Adrenal gland (tissue), 19 donors: ENCODE measurements at places on chromosomes 5 and 9. TPM values are rescaled to one million over a fixed set of nuclear protein-coding genes. Genes with fewer than 3 reads are reported as not detected.

Gene SREK1
- 97.8 TPM for total RNA-seq

GRCh38 chr5:135447298-135447929, at the start of gene DCANP1:
DCANP1 (minus strand) TSS chr5:135447348; CDS start chr5:135447108, 240 bp downstream.
- H3K4me3 ChIP-seq: no peak within 1 kb of the TSS
- no peaks in the 10 kb centered on the region for H3K4me1 ChIP-seq
- H3K27me3 ChIP-seq: no peaks in the 10 kb centered on the region
- H3K27ac ChIP-seq: no peak within 1 kb of the TSS
- DNase-seq: no peak

- no peaks in the 10 kb centered on the region for H3K4me1 ChIP-seq
- H3K27me3 ChIP-seq: no peaks in the 10 kb centered on the region
- peak overlapping the region; percentile 15 for H3K4me3 ChIP-seq
- peak overlapping the region; percentile 48 for H3K27ac ChIP-seq
- peak; percentile 78 for DNase-seq
- H3K36me3 ChIP-seq: no peaks in the 10 kb centered on the region
Measured at GRCh38 chr5:14809369-14810155, 62.0 kb downstream of the ANKH start.

Gene OR13C9
- 1.2 TPM for total RNA-seq

Gene HTR4
- 0.11 TPM for total RNA-seq

DNA sequence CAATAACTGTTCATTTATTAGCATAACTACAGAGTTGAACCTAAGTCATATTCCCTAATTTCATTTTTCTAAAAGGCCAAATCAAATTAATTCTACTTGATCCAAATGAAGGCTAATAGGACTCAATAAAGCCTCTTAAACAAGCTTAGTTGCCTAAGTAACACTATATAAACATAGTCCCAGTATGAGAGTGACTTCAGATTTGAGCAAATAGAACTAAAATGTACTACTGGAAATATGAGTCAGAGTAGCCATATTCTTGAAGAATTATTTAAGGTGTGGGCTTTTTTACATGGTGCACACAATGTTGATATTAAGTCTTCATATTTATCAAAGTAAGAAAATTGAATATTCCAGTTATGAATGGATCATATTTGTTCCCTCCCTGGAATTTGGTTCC, 872.3 kb downstream of the MAT2B start:
- H3K27ac ChIP-seq: no peak overlapping the region
- no peak for DNase-seq
- no peaks in the 10 kb centered on the region for H3K27me3 ChIP-seq
- H3K36me3 ChIP-seq: no peaks in the 10 kb centered on the region
- no peak overlapping the region for H3K4me3 ChIP-seq
- no peaks in the 10 kb centered on the region for H3K4me1 ChIP-seq

Gene BNIP1
- total RNA-seq: 26.4 TPM

Gene RBM18
- 9.4 TPM for total RNA-seq

- peaks cover 24% of the 10 kb centered on the region for H3K36me3 ChIP-seq
- no peaks in the 10 kb centered on the region for H3K27me3 ChIP-seq
- H3K4me1 ChIP-seq: no peaks in the 10 kb centered on the region
Measured at GRCh38 chr9:5748438-5748837, 84.5 kb downstream of the ERMP1 start.

Gene S100Z
- not detected for total RNA-seq

GRCh38 chr9:75226403-75227139, 138.3 kb downstream of the OSTF1 start:
- no peak overlapping the region for H3K27ac ChIP-seq
- H3K36me3 ChIP-seq: no peaks in the 10 kb centered on the region
- no peak for DNase-seq
- H3K27me3 ChIP-seq: no peaks in the 10 kb centered on the region

Gene CARD6
- 27.5 TPM for total RNA-seq

- H3K4me1 ChIP-seq: no peaks in the 10 kb centered on the region
- no peaks in the 10 kb centered on the region for H3K27me3 ChIP-seq
- no peak overlapping the region for H3K4me3 ChIP-seq
- H3K27ac ChIP-seq: no peak overlapping the region
- DNase-seq: no peak
Measured at GRCh38 chr5:83494087-83494620, 22.6 kb downstream of the VCAN start.

- H3K27me3 ChIP-seq: no peaks in the 10 kb centered on the region
- peaks cover 11% of the 10 kb centered on the region for H3K4me1 ChIP-seq
- DNase-seq: no peak
- no peak overlapping the region for H3K27ac ChIP-seq
- no peaks in the 10 kb centered on the region for H3K36me3 ChIP-seq
Measured at GRCh38 chr5:96783326-96783725, 24.4 kb downstream of the ERAP1 start.

DNA sequence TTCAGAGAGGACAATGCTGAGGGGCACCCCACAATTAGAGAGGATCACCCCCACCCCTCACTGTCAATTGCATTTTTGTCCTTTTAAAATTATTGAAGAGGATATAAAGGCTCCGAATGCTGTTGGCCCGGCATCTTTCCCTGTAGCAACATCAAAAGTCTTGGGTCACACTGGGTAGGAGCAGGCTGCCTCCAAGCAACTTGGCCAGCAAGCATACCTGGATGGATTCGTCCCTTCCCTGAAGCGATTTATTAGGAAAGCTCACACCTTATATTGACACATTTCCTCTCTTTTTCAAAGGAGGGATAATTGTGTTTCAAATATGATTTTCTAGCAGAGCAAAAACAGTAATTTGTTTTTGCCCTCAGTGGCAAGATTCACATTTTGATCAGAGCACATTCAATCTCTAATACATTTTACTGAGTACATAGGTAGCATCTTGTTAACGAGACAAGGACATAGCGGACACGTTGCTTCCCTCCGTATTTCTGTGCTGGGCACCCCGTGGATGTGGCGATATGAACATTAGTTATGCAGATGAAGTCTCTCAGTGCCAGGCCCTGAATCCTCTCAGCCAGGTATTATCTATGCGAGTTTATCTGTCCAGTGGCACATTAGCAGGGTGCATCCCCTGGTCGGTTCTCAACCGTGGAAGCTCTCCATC, 321.5 kb downstream of the NTRK2 start:
- no peaks in the 10 kb centered on the region for H3K27me3 ChIP-seq
- H3K27ac ChIP-seq: no peak overlapping the region
- no peaks in the 10 kb centered on the region for H3K36me3 ChIP-seq
- H3K4me3 ChIP-seq: no peak overlapping the region
- DNase-seq: no peak

Gene STPG3
- total RNA-seq: 0.25 TPM

Gene DAB2
- total RNA-seq: 222 TPM

Gene GNAQ
- 68.6 TPM for total RNA-seq

DNA sequence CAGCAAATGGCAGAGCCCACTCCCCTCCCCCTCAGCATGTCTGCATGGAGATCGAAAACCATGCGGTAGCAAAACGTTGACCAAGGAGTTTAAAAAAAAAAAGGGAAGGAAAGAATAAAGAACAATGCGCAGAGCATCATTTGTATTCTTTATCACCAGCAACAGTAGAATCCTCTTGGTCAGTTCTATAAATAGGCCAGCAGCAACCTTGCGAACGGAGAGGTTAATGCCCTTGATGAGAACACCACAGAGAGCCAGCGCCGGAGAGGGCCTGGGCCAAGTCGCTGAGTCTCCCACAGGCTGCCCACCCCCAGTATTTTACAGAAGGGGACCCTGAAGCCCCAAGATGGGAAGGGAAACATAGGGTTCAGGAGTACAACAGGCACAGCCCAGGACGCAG, 22.7 kb downstream of the WHRN start:
- peak overlapping the region; percentile 80 for H3K27ac ChIP-seq
- H3K27me3 ChIP-seq: no peaks in the 10 kb centered on the region
- H3K4me1 ChIP-seq: peaks cover 86% of the 10 kb centered on the region
- no peaks in the 10 kb centered on the region for H3K36me3 ChIP-seq

- DNase-seq: no peak
Measured at GRCh38 chr9:10173561-10173960, 439.2 kb downstream of the PTPRD start.

GRCh38 chr5:60248901-60249300, 355.4 kb upstream of the PDE4D start:
- H3K27ac ChIP-seq: no peak overlapping the region
- no peaks in the 10 kb centered on the region for H3K27me3 ChIP-seq
- DNase-seq: peak; percentile 18
- H3K4me1 ChIP-seq: no peaks in the 10 kb centered on the region
- no peak overlapping the region for H3K4me3 ChIP-seq
- no peaks in the 10 kb centered on the region for H3K36me3 ChIP-seq

GRCh38 chr5:9474219-9475002, 71.5 kb downstream of the SEMA5A start:
- H3K27ac ChIP-seq: no peak overlapping the region
- no peaks in the 10 kb centered on the region for H3K27me3 ChIP-seq
- H3K36me3 ChIP-seq: no peaks in the 10 kb centered on the region
- no peak for DNase-seq
- H3K4me3 ChIP-seq: no peak overlapping the region

Gene NHP2
- 138 TPM for total RNA-seq

Gene PCDHGA9
- total RNA-seq: 7.1 TPM

DNA sequence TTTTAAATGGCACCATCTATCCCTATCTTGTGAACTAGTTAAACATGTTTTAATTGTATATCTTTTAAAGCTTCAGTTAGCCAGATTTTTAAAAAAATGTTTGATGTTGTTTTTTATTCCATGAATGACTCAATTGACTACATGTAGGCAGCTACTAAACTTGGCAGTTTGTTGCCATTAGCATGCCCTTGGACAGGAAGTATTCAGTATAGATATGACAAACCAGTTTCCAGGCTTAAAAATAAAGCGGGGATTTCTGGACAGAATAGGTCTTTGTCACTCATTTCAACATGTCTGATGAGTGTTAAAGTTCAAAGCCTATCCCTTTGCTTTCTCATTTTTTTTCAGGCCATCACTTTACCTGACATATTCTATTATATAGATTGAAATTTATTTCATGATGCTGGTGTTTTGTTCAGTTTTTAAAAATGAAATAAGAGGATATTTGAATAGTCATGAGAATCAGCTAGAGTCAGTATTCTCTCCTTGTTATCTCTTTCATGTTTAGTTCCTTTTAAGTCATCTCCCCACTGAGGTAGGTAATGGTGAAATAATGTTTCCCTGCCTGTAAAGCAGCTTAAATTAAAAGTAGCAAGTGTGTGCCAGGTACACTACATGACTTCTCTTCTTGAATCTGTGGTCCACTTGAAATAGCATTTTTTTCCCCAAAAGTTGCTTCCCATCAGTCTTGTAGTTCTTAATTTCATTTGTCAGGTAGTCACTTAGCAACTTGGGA, 11.9 kb downstream of the TNFAIP8 start:
- no peak for DNase-seq
- H3K4me1 ChIP-seq: no peaks in the 10 kb centered on the region
- no peak overlapping the region for H3K4me3 ChIP-seq
- no peak overlapping the region for H3K27ac ChIP-seq
- H3K36me3 ChIP-seq: no peaks in the 10 kb centered on the region

DNA sequence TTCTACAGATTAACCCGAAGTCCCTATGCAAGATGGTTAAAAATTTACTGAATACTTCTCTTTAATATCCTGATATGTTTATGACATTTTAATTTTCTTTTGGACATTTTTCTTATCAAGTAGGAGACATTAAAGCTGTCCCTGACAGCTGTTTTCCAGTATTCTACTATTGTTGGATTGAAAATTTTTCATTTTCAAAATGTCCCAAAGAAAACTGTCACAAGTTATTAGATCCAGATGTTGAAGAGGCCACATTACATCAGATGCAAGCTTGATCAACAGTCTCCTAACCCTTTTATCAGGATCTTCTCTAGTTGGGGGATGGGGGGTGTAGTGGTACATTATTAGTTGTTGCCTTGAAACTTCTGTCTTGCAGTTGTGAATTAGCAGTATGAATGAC, 1402.7 kb upstream of the DMAC1 start:
- no peaks in the 10 kb centered on the region for H3K36me3 ChIP-seq
- no peaks in the 10 kb centered on the region for H3K4me1 ChIP-seq
- no peak for DNase-seq
- H3K27me3 ChIP-seq: no peaks in the 10 kb centered on the region
- H3K4me3 ChIP-seq: no peak overlapping the region

DNA sequence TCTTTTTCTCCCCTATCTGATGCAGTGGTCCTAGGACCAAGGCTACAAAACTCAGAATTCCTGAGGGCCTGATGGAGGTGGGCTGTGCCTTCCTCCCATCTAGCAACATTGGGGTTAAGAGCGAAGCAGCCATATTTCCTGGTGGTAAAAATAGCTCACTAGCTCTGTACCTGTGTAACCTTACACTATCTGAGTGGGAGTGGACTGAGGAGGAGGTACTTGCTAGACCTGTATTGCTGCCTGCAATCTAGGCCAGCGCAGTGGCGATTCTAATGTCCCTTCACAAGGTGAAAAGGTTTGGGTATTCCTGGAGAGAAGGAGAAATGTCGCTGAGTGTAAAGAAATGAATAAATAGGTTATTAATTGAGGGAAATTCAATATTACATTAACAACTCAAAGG, 80.2 kb upstream of the LIFR start:
- H3K4me1 ChIP-seq: no peaks in the 10 kb centered on the region
- no peak overlapping the region for H3K4me3 ChIP-seq
- H3K27me3 ChIP-seq: no peaks in the 10 kb centered on the region
- DNase-seq: no peak
- no peak overlapping the region for H3K27ac ChIP-seq
- H3K36me3 ChIP-seq: no peaks in the 10 kb centered on the region

DNA sequence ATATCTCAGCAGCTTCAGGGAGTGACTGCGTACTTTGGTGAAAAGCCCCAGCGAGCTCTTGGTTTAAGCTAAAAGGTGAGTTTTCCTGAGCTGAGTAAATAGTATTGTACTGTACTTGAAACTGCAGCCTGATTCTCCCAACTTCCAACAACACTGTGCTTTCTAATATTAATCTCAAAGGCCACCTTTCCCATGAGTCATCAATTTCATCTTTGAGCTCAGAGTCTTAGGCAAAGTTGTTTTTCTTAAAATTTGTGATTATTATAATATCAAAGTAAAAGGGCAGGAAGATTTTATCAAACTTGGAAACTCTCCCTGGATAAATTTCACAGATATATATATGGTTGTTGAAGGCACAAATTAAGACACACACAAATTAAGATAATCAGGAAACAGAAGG, 51.0 kb downstream of the TRPC7 start:
- no peak for DNase-seq
- no peaks in the 10 kb centered on the region for H3K27me3 ChIP-seq
- no peaks in the 10 kb centered on the region for H3K36me3 ChIP-seq
- no peak overlapping the region for H3K4me3 ChIP-seq
- H3K4me1 ChIP-seq: no peaks in the 10 kb centered on the region

DNA sequence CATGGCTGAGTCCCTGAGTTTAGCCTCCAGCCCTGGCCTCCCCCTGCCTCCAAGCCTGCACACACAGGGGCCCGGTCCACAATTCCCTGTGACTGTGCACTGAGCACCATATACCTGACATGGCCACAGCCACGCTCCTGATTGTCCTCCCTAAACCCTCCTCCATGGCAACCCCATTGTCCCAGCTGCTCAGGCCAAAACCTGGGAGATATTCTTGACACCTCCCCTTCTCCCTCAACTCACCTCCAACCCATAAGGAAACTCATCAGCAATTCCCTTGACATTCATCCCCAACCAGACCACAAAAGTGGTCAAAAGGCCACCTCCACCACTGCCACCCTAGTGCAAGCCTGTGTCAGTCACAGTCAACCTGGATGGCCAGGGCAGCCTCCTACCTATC, 107.5 kb upstream of the MVB12B start:
- no peak overlapping the region for H3K4me3 ChIP-seq
- H3K27me3 ChIP-seq: peaks cover 31% of the 10 kb centered on the region
- no peaks in the 10 kb centered on the region for H3K4me1 ChIP-seq
- no peak for DNase-seq
- no peaks in the 10 kb centered on the region for H3K36me3 ChIP-seq

- H3K36me3 ChIP-seq: no peaks in the 10 kb centered on the region
- no peak overlapping the region for H3K4me3 ChIP-seq
- H3K4me1 ChIP-seq: no peaks in the 10 kb centered on the region
- H3K27me3 ChIP-seq: no peaks in the 10 kb centered on the region
- DNase-seq: no peak
Measured at GRCh38 chr9:94568250-94568889, 13.5 kb downstream of the PCAT7 start.

Gene ANKRD33B
- 0.25 TPM for total RNA-seq
